ENCODE measurements at places on chromosomes 5 and 9. TPM values are rescaled to one million over a fixed set of nuclear protein-coding genes. Genes with fewer than 3 reads are reported as not detected.

The MUSK gene
- polyA plus RNA-seq: 2.3 TPM

DNA sequence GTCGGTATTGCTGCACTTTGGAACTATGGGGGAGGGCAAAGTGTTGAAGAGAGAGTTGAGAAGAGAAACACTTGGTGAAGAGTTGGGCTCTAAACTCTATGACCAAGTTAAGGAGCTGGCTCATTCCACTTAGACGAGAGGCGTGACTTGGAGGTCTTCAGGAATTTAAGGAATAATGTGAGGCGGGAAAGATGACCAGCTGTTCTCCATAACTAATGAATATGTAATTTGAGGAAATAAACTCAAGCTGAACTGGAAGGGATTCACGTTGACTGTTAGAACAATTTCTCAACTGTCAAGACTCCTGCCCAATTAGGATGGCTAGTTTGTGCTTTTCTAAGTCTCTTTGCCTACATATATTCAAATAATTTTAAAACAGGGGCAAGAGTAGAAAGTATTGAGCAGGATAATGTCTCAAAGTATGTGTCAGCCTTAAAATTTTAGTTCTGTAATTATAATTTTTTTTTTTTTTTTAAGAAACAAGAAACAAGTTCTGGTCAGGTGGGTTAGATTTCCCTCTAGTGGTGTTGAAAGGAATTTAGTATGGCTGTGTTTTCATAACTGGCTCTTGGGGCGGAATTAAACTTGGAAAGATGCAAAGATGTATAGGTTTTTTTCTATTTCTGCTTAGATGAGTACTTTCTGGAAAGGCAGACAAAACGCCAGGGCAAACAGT is 33.4 kb downstream of the TMEM252 start:
- DNase-seq: no peak

DNA sequence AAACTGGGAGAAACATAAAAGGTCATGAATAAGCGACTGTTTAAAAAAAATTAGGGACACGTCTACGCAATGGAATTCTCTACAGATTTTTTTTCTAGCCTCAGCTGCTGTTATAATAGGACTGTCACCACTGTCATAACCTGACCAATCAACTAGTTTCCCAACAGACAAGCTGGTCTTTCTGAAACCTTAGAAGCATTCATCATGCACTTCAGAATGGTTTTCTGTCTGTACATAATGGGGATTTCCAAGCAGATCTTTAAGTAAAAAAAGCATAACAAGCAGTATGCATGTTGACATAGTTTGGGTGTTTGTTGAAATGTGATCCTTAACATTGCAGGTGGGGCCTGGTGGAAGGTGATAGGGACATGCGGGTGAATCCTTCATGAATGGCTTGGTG is 58.3 kb upstream of the SEMA6A start:
- DNase-seq: no peak

DNA sequence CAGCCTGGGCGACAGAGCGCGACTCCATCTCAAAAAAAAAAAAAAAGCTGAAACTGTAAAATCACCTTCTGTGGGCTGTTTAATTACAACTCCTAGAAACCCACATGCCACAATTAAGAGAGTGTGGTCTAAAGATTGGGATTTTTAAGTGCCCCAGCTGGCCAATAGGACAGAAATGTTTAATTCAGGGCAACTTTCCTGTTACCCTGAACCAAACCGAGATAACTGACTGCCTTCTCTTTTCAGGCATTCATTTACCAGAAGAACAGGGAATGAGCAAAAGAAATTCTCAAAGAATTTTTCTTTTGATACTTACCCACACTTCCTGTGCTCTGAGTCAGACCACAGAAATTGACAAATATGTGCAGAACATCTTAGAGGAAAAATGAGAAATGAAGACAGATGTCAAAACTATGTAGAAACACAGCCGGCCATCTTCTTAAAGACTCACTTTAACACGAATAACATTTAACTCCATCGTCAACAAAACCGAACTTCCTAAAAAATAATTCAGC is 221.3 kb upstream of the DAPK1 start:
- DNase-seq: no peak

DNA sequence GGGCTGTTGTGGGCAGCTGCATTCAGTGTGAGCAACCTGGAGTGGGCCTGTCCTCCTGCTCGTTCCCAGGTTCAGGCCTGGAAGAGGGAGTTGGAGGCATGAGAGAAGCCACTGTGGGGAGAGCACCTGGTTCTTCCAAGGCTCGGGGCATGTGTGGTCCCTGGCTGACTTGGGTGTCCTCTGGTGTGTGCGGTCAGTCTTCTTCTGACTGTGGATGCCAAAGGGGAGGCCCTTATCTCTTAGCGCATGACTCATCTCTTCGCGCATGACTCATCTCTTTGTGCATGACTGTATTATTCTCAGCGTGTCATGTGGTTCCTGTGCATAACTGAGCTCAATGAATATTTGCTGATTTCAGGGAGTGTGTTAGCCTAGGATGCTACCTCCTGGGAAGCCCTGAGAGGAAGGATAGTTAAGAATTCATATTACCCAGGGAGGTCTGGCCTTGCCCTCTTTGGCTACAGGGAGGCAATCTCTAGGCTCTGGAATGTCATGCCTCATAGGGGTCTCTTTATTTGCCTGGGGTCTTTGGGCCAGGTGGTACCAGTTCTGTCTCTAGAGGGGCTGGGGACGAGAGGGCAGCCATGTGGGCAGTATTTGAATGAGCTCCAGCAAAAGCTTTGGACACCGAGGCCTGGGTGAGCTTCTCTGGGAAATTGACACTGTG is 188.7 kb downstream of the HSPA4 start:
- DNase-seq: no peak

GRCh38 chr5:139764886-139765408 is 30.7 kb upstream of the PSD2 start:
- DNase-seq: no peak

- peak; percentile 15 for DNase-seq
These were observed 37.5 kb downstream of the ERGIC1 start for GRCh38 chr5:172871536-172871935.

The NACC2 gene
- 14.0 TPM for polyA plus RNA-seq

DNA sequence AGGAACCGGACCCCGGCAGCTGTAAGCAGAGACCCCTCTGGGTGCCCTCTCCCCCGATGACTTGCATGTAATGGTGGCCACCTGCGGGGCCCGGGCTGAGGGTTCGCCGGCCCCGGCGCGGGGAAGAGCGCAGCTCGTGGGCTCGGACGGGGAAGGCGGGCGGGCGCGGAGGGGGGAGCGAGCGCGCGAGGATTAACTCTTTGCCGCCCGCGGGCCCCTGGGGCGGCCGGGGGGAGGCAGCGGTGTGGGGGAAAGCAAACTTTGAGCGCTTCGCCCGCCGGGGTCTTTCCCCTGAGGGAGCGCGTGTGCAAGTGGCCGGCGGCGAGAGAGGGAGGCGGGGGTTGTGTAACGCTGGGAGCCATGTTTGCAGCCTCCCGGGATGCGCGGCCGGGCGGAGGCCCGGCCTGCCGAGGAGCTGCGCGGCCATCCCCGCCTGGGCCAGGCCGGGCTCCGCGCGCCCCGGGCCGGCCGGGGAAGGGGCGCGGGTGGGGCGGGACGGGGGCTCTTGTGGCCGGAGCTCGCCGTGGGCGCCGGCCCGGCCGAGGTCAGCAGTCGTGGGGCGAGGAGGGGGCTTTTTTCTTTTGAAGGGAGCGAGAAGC is 547 bp downstream of the ANP32B start:
- peak; percentile 83 for DNase-seq

DNA sequence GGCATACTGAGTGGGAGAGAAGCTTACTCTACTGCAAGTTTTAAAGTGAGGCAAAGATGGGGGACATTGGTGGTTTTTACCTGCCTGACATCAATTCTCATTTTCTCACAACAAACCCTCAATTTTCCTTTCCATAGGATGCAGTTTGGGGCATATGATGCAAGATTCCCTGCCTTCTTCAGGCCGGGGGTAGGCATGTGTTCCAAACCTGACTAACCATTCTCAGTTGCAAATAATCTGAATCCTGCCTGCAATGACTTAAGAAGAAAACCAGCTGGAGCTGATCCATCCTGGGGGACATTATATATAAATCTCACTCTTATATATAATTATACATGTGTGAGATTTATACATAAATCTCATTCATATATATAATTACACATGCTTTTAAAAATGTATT is 223.6 kb upstream of the EFNA5 start:
- DNase-seq: no peak

GRCh38 chr9:87237336-87237735 is 260.3 kb upstream of the DAPK1 start:
- DNase-seq: no peak

DNA sequence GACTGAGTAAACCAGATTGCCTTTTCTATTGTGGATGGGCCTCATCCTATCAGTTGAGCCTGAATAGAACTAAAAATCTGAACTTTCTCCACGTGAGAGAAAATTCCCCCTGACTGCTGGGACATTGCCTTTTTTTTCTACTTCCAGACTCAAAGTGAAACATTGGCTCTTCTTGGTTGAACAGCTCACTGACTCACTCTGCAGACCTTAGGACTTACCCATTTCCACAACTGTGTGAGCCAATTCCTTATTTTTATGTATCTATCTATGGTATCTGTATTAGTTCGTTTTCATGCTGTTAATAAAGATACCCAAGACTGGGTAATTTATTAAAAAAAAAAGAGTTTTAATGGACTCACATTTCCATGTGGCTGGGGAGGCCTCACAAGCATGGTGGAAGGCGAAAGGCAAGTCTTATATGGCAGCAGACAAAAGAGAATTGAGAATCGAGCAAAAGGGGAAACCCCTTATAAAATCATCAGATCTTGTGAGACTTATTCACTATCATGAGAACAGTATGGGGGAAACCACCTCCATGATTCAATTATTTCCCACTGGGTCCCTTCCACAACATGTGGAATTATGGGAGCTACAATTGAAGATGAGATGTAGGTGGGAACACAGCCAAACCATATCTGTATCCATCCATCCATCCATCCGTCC is 306.7 kb upstream of the SLC24A2 start:
- DNase-seq: no peak

DNA sequence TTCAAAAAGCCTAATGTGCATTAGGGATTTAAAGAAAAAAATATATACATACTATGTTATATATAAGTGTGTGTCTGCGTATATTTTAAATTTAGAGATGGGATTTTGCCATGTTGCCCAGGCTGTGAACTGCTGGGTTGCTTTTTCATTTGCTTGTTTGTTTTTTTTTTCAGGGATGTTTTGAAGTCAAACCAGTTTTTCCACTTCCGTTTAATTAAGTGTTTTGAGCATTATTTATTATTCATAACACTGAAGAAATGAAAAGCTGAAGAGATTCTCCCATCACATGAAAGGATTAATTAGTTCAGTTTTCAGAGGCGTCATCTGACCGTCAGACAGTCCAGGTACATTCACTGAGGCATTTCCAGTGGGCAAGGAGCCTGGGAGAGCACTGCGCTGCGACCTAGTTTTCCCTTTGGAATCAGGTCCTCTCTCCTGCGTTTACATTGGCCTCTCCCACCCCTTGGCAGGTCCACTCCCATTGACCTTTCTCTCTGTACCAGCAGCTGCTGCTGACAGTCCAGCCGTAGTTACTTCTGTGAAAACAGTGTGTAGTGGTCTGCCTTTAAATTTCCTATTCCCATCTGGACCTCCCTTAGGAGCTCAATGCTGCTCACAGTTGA is 26.0 kb downstream of the ARRDC3 start:
- no peak for DNase-seq

The TGFBI gene
- polyA plus RNA-seq: 20.9 TPM

The SLC44A1 gene
- 4.0 TPM for polyA plus RNA-seq

GRCh38 chr5:93915142-93915553 is 173.7 kb upstream of the POU5F2 start:
- DNase-seq: no peak

- no peak for DNase-seq
These were observed 488.1 kb upstream of the ADAMTS16 start for GRCh38 chr5:4651806-4652565.

DNA sequence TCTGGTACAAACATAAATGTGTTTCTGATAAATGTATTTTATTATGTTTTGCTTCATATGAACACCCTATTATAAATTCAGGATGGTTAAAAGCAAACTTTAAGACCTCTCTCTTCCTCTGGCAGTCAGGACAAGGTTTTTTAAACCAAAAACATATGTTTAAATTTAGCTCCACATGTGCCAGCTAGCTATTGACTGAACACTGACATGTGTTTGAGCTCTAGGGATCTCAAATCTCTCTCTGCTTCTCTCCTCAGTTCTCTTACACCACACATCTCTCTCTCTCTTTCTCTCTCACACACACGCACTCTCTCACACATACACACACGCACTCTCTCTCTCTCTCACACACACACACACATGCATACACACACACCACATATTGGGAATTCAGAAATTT is 150.1 kb upstream of the RFX3 start:
- no peak for DNase-seq

DNA sequence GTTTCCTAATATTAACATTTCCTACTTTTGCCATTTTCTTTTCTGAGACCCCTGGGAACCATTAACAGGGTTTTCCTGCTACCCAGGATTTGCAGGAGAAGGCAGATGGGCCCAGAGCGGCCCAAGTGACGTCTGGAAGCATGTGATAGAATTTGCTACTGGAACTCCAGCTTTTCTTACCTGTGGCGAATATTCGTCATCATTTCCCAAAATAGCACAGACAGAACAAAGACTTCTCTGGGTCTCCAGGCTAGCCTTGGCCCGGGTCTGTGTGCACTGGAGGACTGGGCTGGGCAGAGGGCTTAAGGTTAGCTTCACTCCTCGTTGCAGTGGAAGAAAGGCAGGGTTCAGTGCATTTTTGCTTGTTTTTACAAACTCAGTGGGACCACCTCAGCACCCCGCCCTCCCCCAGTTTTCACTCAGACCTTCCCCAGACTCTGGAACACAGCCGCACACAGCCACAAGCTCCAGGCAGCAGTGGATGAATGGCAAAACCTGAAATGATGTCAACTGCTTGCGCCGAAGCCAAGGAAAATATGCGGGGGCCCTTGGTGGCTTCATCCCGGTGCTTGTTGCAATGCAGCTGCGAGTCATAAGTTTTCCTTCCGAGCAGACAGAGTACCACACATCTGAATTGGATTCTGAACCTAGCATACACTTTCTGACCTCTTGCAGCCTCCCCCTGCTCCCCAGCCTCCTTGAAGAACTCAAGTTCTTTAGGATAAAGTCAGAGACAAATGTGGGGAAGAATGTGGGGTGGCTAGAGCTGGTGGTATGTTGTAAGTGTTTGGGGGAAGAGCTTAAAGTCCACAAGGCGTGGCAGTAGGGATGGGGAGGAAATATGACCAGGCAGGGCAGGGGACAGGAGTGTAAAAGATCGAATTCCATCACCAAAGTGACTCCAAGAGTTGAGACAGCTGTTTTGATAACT is 586.0 kb downstream of the CCDC171 start:
- DNase-seq: peak; percentile 71

Data from psoas muscle (tissue), 8 donors.